ENCODE measurements at places on chromosomes 13 and 19.

DNA sequence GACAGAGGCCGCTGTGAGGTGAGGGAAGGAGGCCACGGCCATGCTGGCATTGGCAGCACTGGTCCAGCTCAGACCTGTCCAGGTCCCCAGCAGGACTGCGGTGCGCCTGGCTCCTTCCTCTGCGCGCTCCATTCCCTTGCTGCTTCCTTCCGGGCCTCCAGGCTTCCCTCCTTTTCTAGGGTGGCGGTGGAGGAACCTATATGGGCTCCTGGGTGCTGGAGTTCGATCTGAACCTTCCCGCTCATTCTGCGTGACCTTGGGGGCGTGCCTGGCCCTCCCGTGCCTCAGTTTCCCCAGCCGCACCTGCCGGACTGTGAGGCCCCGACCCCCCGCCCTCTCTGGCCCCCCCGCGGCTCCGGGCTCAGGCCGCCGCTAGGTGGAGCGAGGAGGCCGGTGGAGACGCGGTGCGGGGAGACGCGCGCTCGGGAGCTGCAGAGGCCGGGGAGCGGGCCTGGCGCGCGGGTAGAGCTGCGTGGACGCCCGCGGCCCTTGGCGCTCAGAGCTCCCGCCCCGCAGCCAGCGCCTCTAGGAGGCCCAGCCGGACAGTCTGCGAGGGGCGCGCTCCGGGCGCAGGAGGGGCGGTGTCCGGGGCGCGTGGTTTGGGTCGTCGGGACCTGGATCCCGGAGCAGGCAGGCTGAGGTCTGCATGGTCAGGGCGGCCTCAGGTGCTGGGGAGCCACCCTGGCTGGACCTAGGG lies 29.9 kb downstream of the EFNA2 start:
- peak; percentile 50 for DNase-seq

- no peak for DNase-seq
Measured at GRCh38 chr13:94028650-94029049, 450.8 kb downstream of the DCT start.

DNA sequence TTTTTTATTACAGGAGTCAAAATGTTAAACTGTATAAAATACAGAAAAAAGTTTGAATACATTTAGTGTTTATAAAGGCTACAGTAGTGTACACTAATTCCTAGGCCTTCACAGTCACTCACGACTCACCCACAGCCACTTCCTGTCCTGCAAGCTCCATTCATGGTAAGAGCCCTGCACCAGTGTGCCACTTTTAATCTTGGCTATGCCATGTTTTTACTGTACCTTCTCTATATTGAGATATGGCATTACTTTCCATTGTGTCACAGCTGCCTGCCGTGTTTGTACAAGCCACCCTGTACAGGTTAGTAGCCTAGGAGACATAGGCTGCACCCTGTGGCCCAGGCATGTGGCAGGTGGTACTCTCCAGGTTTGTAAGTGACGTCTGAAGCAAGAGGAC lies 32.1 kb downstream of the C1QTNF9 start:
- DNase-seq, result no peak

DNA sequence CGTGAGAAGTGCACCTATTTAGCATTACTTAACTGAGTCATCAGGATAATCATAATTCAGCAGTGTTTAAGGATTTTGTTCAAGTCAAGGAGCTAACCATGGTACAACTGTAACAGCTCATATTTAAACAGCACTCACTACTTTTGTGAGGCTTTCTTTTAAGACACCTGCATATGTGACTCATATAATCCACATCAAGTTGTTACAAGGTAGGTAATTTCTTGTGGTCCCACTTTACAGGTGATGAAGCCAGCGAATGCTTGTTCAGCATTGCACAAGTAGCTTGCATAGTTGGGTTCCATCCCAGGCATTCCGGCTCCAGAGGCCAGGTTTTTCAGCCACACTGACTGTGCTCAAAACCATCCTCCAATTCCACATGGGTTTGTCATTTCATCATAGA lies 569.2 kb downstream of the MYO16 start:
- no peak for DNase-seq

- DNase-seq, result no peak
Measured at GRCh38 chr19:22595918-22596341, 38.2 kb upstream of the ZNF492 start.

DNA sequence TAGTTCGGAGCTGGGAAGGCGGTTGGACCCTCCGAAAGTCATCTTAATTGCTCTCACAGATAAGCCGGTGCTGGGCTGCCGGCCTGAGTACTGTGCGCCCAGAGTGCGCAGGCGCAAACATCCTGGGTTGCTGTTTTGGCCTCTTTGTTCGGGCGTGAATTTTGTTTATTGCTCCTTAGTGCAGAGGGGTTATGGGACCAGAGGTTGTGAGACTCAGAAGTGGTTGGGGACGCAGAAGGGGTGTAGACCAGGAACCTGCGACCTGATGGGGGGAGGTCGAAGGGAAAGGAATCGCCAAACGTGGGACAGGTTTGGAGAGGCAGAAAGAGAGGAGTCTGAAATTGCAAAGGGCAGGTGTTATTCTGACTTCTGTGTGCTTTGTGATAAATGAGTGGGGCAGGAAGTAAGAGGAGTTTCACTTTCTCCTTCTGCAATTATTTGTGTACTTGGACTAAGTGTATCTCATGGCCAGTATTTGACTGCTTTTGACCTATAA lies 607 bp upstream of the ZNF566 start:
- DNase-seq, result no peak

DNA sequence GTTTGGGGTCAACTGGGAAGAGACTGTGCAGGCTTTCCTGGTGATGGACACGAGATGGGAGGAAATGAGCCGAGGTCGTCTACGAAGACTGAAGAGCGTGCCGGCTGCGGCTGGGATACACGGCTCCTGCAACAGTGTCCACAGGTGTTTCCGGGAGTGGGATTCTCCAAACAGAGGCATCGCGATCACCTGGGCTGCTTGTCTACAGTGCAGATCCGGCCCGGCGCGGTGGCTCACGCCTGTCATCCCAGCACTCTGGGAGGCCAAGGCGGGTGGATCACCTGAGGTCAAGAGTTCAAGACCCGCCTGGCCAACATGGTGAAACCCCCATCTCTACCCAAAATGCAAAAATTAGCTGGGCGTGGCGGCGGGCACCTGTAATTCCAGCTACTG lies 11.6 kb upstream of the SLC39A3 start:
- no peak for DNase-seq

DNA sequence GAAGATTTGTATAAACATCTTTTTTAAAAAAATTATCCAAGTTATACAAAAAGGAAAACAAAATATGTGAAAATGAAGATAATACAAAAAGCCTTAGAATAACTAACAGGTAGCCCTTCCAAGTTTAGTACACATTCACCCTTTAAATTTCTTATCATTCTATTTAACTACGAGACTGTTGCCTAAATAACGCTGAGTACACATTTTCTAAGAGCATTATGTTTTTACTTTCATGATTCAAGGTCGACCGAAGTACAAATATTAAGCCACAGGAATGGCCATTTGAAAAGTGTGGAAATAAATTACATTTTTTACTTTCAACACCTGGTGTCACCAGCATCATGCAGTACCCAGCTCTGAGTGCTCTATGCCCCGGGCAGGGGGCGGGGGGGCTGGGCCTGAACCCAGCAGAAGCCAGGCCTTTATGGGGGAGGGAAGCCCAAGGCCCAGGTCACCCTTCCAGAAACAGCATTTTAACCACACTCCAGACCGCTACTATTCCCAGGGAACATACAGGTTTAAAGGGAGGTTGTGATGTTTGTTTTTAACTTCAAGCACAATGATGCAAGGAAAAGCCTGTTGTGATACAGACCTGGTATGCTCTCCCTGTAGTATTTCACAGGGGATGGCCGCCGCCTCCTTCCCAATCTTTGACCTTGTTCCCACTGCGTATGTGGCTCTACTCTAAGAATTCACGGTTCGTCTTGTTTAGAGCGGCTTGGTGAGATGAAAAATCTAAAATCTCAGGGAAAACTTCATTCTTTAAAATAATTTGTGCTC lies 24.0 kb downstream of the GGACT start:
- no peak for DNase-seq

DNA sequence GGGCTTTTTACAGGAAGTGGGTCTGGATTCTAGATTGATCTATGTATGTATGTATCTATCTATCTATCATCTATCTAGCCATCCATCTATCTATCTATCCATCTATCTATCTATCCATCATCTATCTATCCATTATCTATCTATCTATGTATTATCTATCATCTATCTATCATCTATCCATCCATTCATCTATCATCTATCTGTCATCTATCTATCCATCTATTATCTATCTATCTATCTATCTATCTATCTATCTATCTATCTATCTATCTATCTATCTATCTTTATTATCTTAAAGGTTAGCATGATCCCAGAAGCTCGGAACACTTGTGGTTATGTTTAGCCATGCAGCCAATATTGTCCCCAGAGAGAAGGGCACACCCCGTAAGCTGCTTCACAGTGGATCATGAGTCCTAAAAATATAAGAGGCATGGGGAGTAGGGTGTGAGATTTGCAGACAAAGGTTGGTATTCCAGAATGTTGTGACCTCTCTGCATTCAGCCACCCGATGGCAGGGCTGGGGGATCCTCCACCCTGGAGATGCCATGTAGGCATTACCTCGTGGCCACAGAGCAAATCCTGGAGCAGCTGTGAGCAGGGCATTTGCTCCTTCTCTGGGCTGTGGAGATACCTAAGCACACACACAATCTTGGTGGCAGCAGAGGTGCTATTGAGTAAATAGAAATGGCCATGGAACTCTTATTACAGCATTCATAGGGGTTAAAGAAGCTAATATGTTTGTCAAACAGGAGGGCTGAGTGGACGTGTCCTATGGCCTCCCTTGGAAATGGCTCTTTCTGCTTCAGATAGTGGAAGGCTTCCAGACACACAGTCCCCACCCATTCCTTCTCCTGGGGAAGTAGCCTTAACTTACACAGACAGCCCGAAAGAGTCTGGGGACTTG lies 310.0 kb upstream of the TSHZ3 start:
- peak; percentile 10 for DNase-seq

DNA sequence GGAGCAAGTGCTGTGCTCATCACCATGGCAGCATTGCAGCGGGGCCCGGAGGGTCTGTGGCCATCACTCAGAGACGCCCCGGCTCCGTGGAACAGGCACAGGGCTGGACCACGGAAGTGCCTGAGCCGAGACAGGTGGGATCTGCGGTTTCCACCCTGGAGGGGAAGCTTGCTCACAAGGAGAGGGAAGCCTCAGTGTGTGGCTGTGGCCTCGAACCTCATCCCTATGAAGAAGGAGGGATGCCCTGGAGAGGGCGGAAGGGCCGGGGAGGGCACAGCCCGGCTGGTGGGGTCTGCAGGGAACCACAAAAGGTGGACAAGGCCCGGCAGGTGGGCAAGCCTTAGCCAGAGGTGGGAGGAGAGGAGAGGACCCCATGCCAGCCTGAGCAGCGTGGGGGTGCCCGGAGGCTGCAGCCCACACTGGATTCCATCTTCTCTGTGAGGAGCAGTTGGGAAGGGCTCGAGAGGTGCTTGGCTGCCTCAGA lies 30.4 kb upstream of the TMEM255B start:
- DNase-seq, result no peak

DNA sequence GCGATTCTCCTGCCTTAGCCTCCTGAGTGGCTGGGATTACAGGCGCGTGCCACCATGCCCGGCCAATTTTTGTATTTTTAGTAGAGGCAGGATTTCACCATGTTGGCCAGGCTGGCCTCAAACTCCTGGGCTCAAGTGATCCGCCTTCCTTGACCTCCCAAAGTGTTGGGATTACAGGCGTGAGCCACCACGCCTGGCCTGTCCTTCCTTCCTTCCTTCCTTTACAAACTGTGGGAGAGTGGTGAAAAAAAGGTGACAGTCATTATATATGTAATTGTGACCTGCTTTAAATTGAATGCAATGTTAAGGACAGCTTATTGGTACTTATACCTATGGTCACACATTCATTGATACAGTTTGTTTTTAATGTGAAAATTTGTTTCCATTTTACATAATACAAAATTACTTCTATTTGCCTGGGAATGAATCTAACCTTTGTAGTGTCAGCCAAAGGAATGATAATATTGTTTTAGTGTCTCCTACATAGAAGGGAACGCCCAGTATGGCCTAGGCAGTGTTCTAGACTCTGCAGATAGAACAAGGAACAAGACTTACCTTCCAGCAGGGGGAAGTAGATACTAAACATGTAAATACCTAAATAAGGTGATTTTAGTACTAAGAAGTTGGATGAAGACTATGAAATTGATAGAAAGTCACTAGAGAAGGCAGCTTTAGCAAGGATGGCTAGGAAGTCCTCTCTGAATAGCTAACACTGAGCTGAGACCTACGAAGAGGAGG lies 146.3 kb downstream of the GGACT start:
- DNase-seq, result no peak

All from umbilical cord (tissue), 2 donors.